HS-27A (cell line): ENCODE measurements at places on chromosomes 3 and 15.

DNA sequence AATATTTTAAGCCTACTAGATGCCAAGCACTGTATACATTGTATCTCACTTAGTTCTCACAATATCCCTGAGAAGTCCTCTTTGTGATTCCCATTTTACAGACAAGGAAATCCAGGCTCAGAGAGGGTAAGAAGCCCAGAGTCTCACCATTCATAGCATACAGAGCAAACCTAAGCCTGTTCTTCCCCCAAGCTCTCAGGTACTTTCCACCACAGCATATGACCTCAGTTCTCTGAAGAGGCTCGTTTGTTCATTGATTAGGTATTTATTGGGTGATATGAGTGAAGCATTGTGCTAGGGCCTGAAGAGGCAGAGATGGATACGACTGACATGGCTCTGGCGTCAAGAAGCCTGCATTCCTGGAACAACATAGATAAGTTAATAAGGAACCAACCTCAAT is 310.9 kb upstream of the UMPS start:
- DNase-seq: no peak

DNA sequence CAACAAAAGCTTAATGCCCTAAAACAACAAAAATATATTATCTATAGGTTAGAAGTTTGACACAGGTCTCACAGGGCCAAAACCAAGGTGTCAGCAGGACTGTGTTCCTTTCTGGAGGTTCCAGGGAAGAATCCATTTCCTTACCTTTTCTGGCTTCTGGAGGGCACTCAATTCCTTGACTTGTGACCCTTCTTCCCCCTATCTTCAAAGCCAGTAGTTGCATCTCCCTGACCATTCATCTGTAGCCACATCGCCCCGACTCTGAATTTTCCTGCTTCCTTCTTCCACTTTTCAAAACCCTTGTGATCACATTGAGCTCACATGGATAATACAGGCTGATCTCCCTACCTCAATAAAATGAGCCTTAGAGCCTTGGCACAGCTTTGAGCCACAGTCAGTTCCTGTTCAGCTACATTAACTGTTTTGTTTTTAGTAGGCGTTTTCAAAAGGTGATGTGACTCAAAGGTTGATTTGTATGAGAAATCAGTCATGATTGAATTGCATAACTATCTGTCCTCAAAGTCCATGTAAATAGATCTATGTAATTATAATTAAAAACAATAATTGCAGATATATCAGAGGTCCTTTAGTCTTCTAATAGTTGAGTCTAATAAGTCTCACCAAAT is 12.4 kb downstream of the PFN2 start:
- no peak for DNase-seq

- no peak for DNase-seq
These were observed 11.6 kb downstream of the CCR5AS start for GRCh38 chr3:46395210-46395661.

DNA sequence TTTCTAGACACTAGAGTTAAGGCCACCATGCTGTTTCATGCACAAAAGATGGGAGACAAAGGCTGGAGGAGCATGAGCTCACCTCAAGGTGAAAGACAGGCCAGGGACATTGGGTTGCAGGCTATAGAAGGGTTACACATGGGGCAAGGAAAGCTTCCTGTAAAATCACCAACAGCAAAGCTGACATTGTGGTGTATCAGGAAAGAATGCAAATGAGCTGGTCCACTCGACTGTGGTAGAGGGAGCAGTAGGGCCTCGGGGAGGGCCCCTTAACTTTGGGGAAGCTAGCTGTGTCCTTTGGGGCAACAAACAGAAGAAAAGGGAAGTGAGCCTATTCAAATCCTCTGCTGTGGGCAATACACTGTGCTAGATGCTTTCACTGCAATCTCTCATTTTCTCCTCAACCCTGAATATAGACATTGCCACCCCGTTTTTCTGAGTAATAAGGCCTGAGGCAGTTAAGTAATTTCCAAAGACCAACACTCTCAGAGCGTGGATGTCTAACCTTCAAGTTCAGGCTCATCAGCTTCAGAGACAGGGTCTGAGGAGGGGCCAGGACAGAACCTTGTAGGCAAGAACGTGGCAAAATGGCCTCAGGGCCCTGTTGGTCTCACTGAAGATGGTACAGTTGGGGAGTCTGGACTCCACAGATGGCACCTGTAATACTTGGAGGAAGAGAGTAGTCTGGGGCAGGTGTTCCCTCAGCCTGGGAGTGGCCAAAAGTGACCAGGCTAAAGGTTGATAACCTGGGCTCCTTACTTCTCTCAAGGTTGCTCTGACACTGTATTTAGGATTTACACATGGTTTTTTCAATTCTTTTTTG is 24.1 kb downstream of the CX3CR1 start:
- DNase-seq: no peak

- DNase-seq: no peak
These were observed 50.1 kb downstream of the CFAP20DC start for GRCh38 chr3:58999774-59000160.

DNA sequence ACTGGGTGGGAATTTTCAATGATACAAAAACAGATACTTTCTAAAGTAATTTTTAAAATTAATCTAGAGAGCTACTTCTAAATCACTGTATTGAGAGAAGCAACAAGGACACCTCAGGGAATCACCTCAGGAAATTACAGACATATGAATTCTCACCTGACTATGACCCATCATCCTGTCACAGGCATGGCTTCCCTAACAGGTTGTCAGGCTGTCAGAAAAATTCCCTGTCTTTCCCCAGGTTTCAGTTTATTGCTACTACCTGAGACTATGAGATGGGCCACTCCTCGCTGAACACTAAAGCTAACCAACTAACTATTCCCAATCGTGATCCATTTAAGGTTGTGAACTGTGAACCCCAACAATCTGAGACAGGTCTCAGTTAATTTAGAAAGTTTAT is 66.1 kb downstream of the CD200 start:
- no peak for DNase-seq

GRCh38 chr3:53758846-53759245 is 87.4 kb downstream of the CHDH start:
- DNase-seq: no peak

DNA sequence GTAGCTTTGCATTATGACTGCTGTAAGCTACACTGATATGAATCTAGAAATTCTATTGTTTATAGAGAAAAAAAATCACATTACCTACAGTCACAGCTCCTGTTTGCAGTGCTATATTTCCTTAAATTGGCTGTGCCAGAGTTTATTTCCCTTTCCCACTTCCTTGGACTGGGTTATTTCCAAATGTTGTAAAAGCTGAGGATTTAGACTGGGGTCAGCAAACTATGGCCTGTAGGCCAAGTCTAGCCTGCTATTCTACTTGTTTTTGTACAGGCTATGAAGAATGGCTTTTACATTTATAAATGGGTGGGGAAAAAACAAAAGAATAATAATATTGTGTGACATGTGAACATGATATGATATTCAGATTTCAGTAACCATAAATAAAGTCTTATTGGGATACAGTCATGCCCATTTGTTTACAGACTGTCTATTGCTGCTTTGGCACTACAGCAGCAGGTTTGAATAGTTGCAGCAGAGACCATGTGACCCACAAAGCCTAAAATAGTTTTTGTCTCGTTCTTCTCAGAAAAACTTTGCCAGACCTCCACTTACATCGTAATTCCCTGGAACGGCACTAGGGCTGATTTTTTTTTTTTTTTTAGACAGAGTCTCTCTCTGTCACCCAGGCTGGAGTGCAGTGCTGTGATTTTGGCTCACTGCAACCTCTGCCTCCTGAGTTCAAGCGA is 7.8 kb downstream of the GLDN start:
- DNase-seq: no peak

- DNase-seq: no peak
These were observed 136.7 kb downstream of the GBE1 start for GRCh38 chr3:81624756-81625155.
